ENCODE measurements at places on chromosomes 6 and 20. TPM values are rescaled to one million over a fixed set of nuclear protein-coding genes. Genes with fewer than 3 reads are reported as not detected.

Gene KHDC1
- total RNA-seq, result 4.1 TPM

- no peak for DNase-seq
Measured at GRCh38 chr6:122268394-122268793, 131.1 kb upstream of the HSF2 start.

DNA sequence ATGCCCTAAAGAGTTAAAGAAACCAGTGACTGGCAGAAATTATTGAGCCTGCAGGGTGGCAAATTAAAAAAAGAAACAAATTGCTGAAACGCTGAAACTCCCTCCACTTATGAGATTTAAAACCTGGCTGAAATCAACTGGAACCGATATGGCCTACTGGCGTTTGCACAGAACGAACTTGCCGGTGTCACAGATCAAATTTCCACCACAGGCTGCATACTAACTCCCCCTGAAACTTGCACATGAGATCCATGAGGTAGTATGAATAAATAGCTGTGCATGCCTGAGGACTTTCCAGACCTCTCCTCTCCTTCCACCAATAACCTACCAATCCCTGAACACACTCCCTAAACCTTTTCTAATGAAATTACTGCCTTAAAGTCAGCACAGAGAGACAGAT, 150.4 kb downstream of the RNGTT start:
- no peak for DNase-seq

GRCh38 chr6:47301441-47301840, 8.3 kb downstream of the TNFRSF21 start:
- no peak for DNase-seq

DNA sequence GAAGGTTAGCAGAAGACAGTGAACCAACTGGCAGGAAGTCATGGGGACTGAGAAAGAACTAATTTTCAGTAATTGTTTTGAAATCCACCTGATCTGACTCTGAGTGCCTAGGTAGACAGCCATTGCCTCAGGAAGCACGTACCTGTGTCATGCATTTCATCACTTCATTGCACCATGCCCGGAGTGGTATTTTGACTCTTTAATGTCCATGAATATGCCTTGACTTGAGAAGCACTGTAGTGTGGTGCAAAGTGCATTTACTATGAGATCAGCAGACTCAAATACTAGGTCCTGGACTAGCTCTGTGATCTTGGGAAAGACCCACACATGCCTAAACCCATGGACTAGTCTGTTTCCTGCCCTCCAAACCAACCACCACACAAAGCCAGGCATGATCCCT, 370.9 kb upstream of the MARCKS start:
- DNase-seq, result no peak

- no peak for DNase-seq
Measured at GRCh38 chr6:154638369-154638768, 94.8 kb upstream of the SCAF8 start.

DNA sequence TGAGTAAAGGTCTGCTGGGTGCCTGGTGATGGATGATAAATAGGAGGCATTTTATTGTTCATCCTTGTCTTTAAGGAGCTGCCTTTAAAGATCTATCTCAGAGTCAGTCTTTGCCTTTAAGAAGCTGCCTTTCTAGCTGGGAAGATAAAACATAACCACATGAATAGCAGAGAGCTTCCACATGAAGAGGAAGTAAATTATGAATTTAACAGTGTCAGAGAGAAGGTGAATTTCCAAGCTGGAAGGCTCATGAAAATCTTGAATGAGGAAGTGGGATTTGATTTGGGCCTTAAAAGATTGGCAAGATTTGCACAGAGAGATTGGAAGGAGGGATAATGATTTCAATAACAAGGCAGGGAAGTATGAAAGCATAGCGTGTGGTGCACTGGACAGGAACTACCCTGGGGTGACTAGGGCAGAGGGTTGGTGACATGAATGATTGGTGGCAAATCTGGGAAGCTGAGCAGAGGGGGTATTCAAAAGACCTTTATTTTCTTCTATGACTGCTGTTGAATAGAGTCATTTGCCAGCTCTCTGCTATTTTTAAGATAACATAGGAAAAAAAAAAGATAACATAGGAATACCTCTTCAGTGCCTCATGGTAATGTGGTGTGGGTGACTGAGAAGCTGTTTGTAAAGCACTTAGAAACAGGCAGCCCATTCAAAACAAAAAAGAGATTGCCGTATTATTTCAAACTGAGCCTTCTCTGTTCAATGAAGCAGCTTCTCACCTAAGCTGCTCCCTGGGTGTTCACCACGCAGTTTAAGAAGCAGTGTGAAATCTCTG, 591.6 kb downstream of the PKHD1 start:
- no peak for DNase-seq

Gene DCDC2
- 0.05 TPM for total RNA-seq
